ENCODE measurements at places on chromosomes 5 and 9. TPM values are rescaled to one million over a fixed set of nuclear protein-coding genes. Genes with fewer than 3 reads are reported as not detected.

DNA sequence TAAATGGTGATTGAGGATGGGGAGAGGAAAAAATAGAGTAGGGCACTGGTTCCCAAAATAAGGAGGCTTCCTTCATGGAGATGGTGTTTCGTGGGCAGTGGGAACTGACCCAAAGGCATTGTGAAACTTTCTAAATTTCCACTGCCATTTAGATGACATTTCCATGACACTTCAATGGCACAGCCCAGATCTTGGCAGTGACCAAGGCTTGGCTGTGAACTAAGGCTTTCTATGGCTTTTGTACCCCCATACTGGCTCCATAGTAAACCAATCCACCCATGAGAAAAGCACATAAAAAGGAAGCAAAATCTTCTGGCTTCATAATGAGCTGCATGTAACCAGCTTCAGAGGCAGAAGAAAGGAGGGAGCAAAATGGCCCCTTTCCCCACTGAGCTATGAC, 321.0 kb upstream of the TLE4 start:
- H3K4me3 ChIP-seq, result no peak overlapping the region
- no peak overlapping the region for H3K27ac ChIP-seq
- no peaks in the 10 kb centered on the region for H3K4me1 ChIP-seq
- no peaks in the 10 kb centered on the region for H3K36me3 ChIP-seq

GRCh38 chr5:147290261-147290660, 55.4 kb downstream of the STK32A start:
- no peaks in the 10 kb centered on the region for H3K36me3 ChIP-seq
- no peak overlapping the region for H3K27ac ChIP-seq
- H3K4me1 ChIP-seq, result no peaks in the 10 kb centered on the region
- no peak overlapping the region for H3K4me3 ChIP-seq
- no peaks in the 10 kb centered on the region for H3K27me3 ChIP-seq

SCGB3A2 gene
- not detected for total RNA-seq

- H3K27me3 ChIP-seq, result no peaks in the 10 kb centered on the region
- H3K27ac ChIP-seq, result no peak overlapping the region
- H3K4me1 ChIP-seq, result no peaks in the 10 kb centered on the region
- no peak for DNase-seq
Observed at GRCh38 chr9:110528645-110529044, 50.9 kb downstream of the SVEP1 start.

B4GALT7 gene
- total RNA-seq, result 17.3 TPM

DNA sequence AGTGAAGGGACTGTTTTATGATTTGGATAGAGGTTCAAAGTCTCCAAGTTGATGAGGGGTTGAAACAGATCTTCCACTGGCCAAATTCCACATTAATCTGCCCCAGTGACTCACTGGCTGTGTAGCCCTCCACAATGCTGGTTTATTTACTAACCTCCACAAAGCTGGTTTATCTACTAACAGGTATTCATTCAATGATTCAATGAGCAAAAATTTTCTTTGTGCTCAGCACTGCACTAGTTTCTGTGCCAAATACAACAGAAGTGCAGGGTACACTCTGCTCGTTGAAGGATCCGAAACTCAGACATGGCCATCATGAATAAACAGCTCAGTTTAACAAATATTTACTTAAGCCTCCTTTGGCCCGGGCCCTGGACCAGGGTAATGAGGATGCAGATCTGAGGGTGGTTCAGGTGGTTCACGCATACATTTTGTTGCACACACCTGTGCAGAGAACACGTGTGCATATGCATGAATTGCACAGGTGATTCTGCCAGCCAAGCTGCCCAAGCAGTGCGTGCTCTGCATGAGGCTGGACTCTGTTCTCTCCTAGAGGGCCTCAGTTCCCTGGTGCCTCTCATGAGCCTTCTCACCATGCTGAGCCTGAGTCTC, 71.0 kb downstream of the SH3PXD2B start:
- no peak for DNase-seq
- no peak overlapping the region for H3K27ac ChIP-seq
- no peaks in the 10 kb centered on the region for H3K36me3 ChIP-seq
- H3K4me3 ChIP-seq, result no peak overlapping the region
- peaks cover 6% of the 10 kb centered on the region for H3K27me3 ChIP-seq

GRCh38 chr9:129414377-129414992, 206.4 kb downstream of the C9orf50 start:
- H3K4me3 ChIP-seq, result peak overlapping the region; percentile 73
- peaks cover 8% of the 10 kb centered on the region for H3K36me3 ChIP-seq
- H3K27ac ChIP-seq, result peak overlapping the region; percentile 84
- H3K4me1 ChIP-seq, result peaks cover 46% of the 10 kb centered on the region

DNA sequence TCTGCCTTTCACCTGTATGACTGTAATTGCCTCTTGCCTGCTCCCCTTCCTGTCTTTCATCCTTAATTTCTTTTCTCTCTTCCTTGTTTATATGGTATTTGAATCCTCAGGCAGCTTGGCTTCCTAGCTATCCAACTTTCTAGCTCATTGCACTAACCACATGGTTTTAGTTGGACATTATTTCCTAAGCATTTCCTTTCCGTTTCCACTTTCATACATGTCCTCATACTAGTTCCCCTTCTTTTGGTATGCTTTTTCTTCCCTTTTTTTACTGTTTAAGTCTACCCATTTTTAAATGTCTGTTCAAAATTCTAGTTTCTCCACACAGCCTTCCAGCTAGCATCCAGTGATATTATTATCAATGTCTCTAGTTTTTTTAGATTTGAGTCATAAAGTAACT, 6.6 kb downstream of the CWC27 start:
- no peak overlapping the region for H3K27ac ChIP-seq
- H3K4me3 ChIP-seq, result no peak overlapping the region
- no peaks in the 10 kb centered on the region for H3K27me3 ChIP-seq
- peaks cover 8% of the 10 kb centered on the region for H3K36me3 ChIP-seq
- peaks cover 10% of the 10 kb centered on the region for H3K4me1 ChIP-seq

ADAMTS12 gene
- not detected for total RNA-seq
